ENCODE measurements at places on chromosomes 12 and 14.

DNA sequence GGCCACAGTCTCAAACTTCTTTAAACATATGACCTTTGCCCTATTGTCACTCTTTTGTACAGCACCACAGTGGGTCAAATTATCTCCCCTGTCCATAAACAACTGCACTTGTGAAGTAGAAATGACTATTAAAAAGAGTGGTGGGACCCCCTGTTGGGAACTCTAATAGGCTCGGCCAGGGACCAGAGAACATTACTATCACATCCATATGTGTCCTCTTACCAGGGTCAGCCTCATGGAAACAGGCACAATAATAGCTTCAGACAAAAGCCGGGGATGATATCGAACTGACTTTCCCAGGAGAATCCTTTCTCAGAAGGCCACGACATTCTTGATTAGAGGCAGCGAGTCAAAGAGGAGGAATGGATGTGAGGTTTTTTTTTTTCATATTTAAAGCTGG is 96.6 kb downstream of the NKX2-1 start:
- no peak for DNase-seq

- peak; percentile 60 for DNase-seq
These were observed 8.9 kb downstream of the GTF2A1 start for GRCh38 chr14:81211844-81212243.

DNA sequence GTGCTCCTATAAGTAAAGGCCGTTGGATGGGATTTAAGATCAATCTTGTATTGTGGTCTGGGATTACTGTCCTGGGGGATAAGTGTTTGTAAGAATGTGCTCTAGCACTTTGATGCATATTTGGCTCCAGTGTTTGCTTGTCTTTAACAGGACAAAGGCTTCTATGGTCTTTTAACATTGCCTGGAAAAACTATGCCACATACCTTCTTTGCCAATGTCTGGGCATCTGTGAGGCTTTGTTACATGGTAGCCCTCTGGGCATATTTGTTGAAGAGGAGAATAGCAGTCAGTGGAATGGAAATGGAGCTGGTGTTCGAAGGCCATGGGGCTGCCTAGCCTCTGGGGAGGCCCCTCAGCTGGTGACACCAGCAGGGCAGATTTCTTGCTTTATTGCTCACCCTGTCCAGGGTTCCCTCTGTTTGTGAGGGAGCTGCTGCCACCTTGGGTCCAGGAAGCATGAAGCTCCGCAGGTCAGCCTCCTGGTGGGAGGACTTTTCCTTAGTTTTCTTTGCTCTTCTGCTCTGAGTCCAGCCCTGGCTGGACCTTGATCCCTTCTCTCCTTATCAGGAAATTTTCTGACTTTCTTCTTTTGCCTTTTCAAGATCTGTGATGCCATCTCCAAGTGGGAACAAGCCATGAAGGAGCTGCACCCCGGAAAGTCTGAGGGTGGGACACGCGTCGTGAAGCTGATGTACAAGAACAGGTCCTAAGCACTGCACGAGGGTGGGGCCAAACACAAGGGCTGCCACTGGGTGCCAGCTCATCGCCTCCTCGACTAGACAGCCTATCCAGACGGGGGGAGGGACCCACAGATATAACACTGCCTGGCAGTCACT is 19.5 kb downstream of the PIGH start:
- DNase-seq = no peak

GRCh38 chr12:82524641-82525040 is 162.1 kb upstream of the TMTC2 start:
- no peak for DNase-seq

DNA sequence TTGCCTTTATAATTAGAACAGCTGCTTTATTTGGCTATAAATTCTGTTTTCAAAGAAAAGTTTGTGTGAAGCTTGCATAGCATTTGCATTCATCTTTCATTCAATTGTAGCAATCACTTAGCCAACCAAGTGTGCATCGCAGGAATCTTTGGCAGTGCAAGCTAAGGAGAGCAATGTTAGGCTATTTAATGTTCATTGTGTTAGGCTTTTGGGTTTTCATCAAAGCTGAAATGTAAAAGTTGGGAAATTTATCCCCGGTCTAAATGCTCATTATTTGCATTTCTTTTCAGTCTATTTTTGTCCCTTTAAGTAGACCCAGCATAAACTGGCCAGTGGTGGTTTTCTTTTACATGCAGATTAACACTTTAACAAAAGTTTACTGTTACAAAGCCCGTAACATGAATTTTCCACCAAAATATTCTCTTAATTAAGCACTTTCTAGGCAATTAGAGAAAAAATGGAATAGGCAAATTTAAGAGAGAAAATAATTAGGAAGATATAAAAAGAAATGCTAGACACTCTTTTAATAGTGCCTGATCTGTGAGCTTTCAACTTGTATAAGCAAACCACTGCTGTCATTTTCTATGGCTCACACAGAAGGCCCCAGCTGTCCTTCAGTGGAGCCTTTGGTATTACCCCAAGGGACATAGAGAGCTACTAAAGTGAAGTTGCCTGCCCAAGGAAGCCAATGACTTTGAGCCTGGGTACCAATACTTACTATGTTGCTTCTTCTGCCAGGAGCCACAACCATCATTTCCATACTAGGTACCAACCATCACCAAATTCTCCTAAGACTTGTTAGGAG is 898.9 kb upstream of the SEL1L start:
- DNase-seq = no peak

GRCh38 chr14:72057701-72058285 is 125.6 kb downstream of the RGS6 start:
- no peak for DNase-seq

GRCh38 chr14:34912966-34913365 is 37.8 kb upstream of the BAZ1A start:
- DNase-seq = no peak

DNA sequence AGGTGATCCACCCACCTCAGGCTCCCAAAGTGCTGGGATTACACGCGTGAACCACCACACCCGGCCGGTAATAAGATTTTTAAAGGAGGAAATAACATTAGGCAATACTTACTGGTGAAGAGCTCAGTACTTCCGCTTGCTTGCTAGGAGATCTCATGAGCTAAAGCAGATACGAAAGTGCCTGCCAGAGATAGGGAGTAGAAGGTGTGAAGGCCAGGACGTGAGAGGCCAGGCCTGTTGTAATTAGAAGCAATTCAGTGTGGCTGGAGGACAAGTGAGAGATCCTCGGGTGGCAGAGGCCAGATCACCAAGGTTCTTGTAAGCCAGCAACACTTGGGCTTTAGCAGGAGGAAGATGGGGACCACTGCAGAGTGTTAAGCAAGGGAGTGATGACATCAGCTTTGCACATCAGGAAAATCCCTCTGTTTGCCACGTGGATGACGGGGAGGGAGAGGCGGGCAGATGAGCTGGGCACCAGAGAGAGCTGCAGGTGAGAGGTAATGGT is 7.6 kb downstream of the TECPR2 start:
- DNase-seq = no peak

- peak; percentile 53 for DNase-seq
These were observed 15.2 kb upstream of the RNASE12 start for GRCh38 chr14:20606190-20606901.

DNA sequence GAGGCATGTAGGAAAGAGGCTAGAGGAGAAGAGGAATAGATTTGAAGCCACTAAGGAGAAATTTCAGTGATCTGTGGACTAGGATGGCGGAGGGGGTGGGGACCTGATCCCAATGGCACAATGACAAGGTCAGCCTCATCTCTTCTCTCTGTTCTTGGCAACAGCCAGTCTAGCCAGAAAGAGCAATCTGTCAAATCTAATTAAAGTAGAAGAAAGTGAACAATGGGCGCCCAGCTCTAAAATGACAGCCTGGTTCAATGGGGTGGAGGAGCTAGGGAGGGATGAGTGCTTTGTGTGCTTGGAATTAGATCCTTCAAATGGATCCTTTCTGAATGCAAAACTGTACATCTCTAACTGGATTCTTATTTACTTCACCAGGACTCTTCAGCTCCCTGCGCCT is 37.2 kb upstream of the TUBA1C start:
- DNase-seq = peak; percentile 78

GRCh38 chr12:123961585-123962345 is 10.9 kb downstream of the CCDC92 start:
- no peak for DNase-seq

DNA sequence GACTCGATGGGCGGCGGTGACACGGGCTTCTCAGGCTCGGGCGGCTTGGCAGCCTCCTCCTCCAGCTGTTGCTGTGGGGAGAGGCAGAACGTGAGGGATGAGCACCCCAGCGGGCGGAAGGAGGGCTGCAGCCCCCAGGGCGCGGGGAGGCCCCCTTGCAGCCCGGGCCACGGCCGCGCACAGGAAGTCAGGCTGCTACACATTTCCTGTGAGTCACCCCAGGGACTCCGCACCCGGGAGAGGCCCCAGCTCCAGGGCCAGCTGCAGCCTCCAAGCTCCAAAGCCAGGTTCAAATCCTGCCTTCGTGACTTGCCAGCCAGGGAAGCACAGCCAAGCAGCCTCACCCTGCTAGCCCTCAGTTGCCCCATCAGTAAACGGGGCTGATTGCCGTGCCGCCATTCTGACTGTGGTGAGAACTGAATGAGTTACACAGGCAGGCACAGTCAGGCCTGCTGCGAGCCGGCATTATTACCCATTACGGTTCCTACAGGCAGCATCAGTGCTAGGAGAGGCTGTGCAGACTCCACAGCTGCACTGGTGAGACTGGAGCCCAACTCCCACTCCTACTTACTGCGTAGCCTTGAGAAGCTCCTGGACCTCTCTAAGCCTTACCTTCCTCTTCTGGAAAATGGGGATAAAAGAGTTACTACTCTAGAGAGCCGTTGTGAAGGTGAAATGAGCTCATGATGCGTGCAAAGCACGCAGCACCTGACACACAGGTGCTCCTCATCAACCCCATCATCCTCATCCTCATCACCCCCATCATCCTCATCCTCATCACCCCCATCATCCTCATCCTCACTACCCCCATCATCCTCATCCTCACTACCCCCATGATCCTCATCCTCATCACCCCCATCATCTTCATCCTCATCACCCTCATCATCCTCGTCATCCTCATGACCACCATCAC is 100.9 kb downstream of the NCOR2 start:
- no peak for DNase-seq

GRCh38 chr12:119071638-119072231 is 90.4 kb downstream of the SRRM4 start:
- peak; percentile 48 for DNase-seq

- DNase-seq = peak; percentile 54
These were observed 18.8 kb upstream of the GAS2L3 start for GRCh38 chr12:100554608-100555077.

GRCh38 chr14:105376521-105377440 is 21.6 kb upstream of the TEX22 start:
- DNase-seq = no peak

- DNase-seq = no peak
These were observed 30.9 kb downstream of the SLC15A4 start for GRCh38 chr12:128792881-128793280.

DNA sequence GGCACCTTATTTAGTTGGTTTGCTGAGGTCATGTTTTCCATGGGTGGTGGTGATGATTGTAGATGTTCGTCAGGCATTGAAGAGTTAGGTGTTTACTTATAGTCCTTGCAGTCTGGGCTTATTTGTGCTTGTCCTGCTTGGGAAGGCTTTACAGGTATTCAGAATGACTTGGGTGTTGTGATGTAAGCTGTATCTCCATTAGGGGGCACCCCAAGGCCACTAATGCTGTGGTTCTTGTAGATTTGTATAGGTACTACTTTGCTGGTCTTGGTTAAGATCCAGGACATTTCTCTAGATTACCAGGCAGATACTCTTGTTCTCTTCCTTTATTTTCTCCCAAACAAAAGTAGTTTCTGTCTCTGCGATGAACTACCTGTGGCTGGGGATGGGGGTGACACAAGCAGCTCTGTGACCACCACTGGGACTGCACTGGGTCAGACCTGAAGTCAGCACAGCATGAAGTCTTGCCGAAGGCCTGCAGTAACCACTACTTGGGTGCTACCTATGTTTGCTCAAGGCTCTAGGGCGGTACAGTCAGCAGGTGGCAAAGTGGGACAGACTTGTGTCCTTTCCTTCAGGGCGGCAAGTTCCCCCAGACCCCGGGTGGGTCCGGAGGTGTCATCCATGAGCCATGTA is 35.8 kb upstream of the FBXO33 start:
- peak; percentile 39 for DNase-seq

GRCh38 chr14:106460916-106461315 is 934.5 kb downstream of the TMEM121 start:
- no peak for DNase-seq

GRCh38 chr14:37594238-37594970 is 645 bp downstream of the FOXA1 start:
- DNase-seq = peak; percentile 62

DNA sequence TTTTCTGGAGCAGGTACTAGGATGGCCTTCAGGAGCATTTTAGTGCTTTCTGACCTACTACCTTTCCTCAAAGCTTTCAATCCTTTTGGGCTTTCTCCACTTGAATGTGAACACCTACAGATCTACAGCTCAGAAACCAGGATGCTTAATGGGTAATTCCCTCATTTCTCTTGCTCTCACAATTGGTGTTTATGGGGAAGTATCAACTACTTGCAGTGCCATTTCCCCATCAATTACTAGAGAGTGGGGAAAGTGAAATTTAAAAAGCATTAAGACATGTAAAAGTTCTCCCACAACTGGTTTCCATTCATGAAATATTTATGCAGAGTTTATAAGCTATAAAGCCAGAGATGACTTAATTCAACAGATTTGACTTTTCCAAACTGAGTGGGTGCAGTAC is 2.1 kb upstream of the YY1 start:
- no peak for DNase-seq

GRCh38 chr12:121013715-121014114 is 2.6 kb downstream of the C12orf43 start:
- no peak for DNase-seq

DNA sequence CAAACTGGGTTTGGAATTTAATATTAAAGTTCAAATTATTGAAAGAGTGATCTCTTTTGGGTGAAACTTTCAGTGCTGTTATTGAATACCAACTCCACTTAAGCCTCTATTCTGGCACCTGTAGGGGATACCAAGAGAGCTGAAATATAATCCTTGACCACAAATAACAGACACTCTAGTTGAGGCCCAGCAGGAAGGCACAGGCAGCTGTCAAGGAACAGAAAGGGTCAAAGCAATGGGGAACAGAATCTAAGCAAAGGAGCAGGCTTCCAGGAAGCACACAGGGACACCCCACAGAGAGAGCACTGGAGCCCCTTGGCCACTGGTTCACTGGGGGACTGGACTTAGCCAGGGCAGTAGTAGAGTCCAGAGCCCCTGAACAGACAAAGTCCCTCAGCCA is 120.9 kb upstream of the SFSWAP start:
- DNase-seq = no peak

DNA sequence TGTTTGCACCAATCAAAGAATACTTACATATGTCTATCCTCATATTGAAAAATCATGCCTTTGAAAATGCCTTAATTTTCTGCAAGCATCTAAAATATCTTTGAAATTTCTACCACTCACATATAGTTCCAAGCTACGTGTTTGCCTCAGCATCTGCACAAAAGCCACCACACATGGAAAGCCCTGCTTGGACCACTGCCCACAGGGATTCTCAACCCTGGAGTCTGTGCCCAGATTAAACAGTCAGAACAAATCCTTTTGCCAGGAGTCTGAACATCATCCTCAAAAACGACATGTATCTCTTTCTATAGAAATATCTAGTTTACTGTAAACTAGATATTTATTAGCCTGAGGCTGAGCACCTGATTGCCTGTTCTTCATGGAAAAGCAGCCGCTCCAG is 32.6 kb downstream of the ARMH4 start:
- no peak for DNase-seq

GRCh38 chr12:41511247-41511646 is 323.1 kb downstream of the PDZRN4 start:
- DNase-seq = no peak
